Germinal center (tissue), 1 donor: ENCODE measurements at places on chromosomes 12 and 14.

GRCh38 chr12:22082190-22082701 is 36.2 kb downstream of the CMAS start:
- no peak for DNase-seq

- DNase-seq = no peak
These were observed 147.6 kb downstream of the FOXN3 start for GRCh38 chr14:89269404-89269803.

GRCh38 chr14:80629606-80630005 is 311.9 kb downstream of the CEP128 start:
- DNase-seq = no peak

GRCh38 chr14:85535991-85536832 is 6.3 kb downstream of the FLRT2 start:
- DNase-seq = no peak

- peak; percentile 65 for DNase-seq
These were observed 70.8 kb downstream of the WNK1 start for GRCh38 chr12:823028-823698.

GRCh38 chr14:80216818-80217217 is 5.5 kb upstream of the DIO2 start:
- DNase-seq = no peak

DNA sequence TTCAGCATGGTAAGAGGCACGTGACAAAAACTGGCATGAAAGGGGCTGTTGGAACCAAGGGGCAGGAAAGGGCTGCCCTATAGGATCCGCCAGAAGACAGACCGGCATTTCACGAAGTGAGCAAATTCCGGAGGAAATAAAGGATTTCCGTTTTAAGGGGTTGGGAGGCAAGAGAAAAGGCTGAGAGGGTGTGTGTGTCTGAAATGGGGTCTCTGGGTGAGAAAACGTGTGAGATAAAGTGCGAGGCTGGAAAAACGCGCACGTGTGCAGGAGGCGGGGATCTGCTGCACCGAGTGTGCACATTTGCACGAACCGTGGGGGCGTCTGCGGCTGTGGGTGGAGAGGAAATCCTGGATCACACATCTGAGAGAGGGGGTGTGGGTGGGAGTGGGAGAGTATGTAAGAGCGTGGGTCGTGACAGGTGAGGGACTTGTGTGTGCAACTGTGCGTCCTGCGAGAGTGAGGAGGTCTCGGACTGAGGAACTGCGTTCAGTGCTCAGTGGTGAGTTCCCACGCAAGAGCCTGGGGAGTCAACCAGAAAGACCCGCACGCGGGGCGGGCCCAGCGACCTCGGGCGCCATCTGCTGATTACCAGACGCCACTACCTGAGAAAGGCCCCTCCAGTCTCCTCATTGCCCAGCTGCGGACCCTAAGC is 37.0 kb upstream of the P2RX7 start:
- peak; percentile 88 for DNase-seq

DNA sequence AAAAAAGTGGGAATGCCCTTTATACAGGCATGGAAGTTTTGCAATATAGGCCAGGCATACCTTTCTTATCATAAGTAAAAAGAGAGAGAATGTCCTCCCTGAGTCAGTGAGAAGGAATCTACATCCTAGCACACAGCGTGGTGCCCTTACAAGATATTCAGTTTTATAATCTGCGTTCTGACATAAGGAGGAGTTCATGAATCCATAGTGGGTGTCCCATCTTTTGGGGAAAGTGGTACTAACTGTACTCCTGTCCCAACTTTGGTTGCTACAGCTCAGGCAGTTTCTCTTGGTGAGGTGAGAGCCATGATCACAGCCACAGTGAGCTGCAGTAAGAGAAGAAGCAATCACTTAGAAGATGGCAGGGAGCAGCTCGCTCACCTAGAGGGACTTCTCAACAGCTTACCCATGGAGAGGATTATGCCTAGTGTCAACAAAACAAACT is 332.9 kb downstream of the BCAT1 start:
- no peak for DNase-seq

DNA sequence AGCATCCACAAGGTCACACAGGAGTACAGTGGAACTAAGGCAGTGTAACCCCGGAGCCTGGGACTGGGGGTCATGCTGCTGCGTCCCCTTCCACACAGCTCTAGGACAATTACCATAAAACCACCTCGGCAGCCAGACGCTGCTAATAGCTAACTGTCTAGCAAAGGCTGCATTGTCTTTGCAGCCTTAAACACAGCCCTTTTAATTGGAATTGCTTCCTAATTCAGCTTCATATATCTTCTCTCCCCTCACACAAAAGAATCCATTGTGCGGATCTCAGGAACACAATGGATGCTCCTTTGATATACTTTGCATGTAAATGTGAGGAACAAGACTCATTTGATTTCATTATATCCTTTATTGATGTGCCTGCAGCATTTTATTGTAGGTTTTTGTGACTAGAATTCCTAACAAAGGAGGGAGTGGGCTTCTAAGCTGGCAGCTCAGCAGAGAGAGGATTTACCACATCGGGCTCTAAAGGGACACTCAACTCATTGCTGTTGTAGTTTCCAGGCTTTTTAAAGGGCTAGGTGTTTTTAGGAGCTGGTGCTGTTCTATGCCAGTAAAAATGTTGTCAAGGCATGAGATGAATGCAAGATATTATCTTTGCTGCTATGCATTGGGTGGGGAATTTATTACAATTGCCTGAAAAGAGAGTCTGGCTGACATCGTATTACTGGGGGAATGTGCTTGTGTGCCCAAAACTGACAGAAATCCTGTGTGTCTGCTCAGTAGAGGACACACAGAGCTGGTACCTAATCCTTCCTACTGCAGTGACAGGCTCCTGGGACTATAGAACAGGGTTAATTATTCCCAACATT is 30.4 kb upstream of the DACT1 start:
- no peak for DNase-seq

GRCh38 chr14:34078117-34078743 is 127.4 kb upstream of the EGLN3 start:
- no peak for DNase-seq

DNA sequence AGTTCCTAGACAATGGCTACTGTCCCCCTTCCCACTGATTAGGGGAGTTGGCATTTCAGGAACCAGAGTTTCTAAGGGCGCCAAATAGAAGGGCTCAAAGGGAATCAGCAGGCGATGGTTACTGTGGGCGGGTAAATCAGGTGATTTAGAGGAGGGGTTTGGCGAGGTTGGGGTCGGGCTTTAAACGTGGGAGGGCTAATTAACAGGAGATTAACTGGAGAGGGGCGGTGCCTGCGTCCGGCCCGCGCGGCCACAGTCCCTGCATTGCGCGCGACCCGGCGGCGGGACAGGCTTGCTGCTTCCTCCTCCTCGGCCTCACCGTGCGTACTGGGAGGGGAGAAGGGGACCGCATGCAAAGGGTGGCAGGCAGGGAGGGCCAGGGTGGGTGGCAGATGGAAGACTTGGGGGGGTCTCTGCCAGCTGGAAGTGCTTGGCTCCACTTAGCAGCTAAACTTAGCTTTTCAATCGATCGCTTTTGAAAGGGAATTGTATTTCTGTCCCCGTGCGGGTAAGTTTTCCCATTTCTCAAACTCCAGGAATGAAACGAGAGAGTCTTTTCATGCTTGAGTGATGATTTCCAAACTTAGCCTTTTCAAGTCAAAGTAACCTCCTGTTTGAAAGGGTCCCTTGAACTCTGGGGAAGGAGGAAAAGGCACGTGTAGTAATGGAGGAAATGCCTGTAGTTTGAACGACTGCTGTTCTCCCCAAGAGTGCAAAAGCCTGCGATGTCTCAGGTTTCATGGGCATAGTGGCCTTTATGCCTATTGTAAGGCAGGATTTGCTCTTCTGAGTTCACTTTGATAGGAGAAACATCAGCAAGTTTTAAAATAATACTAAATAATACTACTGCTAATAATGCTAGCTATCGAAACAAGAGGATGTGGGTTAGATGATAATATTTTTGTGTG is at the start of gene MGST1:
Gene MGST1 (plus strand): TSS at position 255 of the 908 bp plus-strand sequence. CDS start 6,608 bp downstream, outside the sequence.
- DNase-seq = no peak

GRCh38 chr12:104137902-104138796 is at the start of gene NFYB:
TSS of gene NFYB (minus strand) at chr12:104138210. CDS start at chr12:104135453, 2,757 bp downstream.
- peak; percentile 96 for DNase-seq

GRCh38 chr12:122740351-122740750 is 9.7 kb upstream of the HCAR1 start:
- DNase-seq = no peak
